CD4-positive, alpha-beta memory T cell (primary cell): ENCODE measurements at places on chromosomes 5 and 9. TPM values are rescaled to one million over a fixed set of nuclear protein-coding genes. Genes with fewer than 3 reads are reported as not detected.

DNA sequence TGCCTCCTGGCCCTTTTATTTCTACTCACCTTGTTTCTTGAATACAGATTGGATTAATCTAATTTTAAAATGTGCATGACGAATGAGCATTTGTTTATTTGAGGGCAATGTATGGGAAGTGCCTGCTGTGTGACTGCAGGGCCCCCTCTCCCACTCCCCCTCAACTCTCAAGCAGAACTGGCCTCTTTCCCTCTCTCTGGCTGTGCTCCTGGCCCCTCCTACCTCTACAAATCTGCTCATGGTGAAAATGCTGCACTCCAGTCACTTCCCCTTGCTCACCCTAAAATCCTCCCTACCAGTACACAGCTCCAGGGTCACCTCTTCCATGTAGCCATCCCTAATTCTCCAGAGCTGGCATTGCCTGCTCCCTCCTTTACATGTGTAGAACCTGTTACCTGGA lies 17.2 kb upstream of the NDST1 start:
- H3K36me3 ChIP-seq: no peaks in the 10 kb centered on the region
- peaks cover 7% of the 10 kb centered on the region for H3K4me1 ChIP-seq
- no peak overlapping the region for H3K4me3 ChIP-seq
- no peak overlapping the region for H3K27ac ChIP-seq
- DNase-seq: no peak
- no peaks in the 10 kb centered on the region for H3K27me3 ChIP-seq

DNA sequence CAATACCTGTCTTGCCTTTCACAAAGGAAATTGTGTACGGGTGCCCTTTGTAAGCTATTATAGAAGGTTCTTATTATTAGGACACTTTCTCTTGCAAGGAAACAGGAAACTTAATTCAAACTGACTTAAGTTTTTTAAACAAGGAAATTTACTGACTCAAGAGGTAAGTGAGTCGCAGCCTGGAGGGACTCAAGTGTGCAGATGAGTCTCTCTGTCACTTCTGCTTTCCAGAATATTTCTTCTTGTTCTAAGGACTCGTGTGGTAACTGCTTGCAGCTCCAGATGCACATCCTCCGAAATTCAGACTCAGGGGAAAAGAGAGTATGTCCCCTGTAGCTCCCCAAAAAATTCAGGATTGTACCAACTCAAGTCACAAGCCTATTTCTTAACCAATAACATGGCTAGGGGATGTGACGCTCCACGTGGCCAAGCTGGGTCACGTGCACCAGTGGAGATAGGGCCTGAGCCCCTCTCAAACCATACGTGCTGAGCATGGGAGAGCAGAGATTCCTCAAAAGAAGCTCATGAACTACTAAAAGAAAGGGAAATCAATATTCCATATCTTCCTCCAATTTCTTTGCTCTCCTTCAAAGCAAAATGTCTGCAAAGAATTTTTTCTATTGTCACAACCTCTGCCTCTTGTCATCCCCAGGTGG lies 49.2 kb upstream of the ERCC6L2 start:
- no peaks in the 10 kb centered on the region for H3K27me3 ChIP-seq
- no peak overlapping the region for H3K4me3 ChIP-seq
- H3K27ac ChIP-seq: no peak overlapping the region
- no peak for DNase-seq
- H3K36me3 ChIP-seq: no peaks in the 10 kb centered on the region
- no peaks in the 10 kb centered on the region for H3K4me1 ChIP-seq

GRCh38 chr5:170619869-170620268 lies 116.0 kb downstream of the KCNIP1 start:
- H3K27ac ChIP-seq: no peak overlapping the region
- no peak overlapping the region for H3K4me3 ChIP-seq

SLC22A5 gene
- polyA plus RNA-seq: 2.9 TPM

TNFSF15 gene
- polyA plus RNA-seq: not detected

CDC20B gene
- not detected for polyA plus RNA-seq
